K562 (cell line): ENCODE measurements at places on chromosomes 16 and 17. TPM values are rescaled to one million over a fixed set of nuclear protein-coding genes. Genes with fewer than 3 reads are reported as not detected.
A peak's percentile ranks its signal among the peaks of the same experiment; 100 is the strongest.

The C16orf96 gene
- not detected in 2 replicates for total RNA-seq

The MARCHF10 gene
- total RNA-seq = not detected in 2 replicates

DNA sequence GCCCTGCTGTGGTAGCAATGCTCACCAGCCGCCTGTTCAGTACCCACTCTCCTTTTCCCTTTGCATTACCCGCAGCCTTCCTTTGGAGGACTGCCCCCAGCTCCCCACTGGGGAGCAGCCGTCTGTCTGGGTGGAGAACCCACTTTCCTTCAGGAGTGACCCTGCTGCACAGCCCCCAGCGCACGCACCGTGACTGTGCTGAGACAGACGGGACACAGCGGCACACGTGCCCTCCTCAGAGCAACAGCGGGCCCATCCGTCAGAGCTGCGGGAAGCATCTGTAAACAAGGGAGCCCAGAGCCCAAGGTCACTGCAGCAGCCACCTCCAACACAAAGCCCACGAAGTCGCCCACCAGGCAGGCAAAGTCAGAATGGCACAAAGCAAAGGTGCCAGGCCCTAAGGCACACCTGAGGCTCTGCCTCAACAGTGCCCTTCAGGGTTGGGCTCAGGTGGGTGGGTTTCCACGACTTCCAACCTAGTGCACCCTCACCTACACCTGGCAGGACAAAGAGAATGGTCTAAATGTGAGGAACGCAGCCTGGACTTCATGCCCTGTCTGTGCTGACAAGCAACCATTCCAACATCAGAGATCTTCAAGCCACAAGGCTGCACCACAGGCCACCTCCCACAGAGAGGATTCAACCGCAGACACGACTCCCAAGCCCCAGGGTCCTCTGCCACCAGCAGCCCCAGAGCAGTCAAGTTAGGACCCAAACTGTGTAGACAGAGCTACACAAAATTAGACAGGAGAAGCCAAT lies 9.9 kb downstream of the AXIN1 start:
- peaks cover 63% of the 10 kb centered on the region for H3K36me3 ChIP-seq
- no peak overlapping the region for H3K4me3 ChIP-seq
- H3K27me3 ChIP-seq = no peaks in the 10 kb centered on the region
- DNase-seq = no peak
- H3K4me1 ChIP-seq = peaks cover 18% of the 10 kb centered on the region; the same call in 2 of the 3 replicates

The ZDHHC7 gene
- total RNA-seq = 45.7 and 47.0 TPM in 2 replicates

DNA sequence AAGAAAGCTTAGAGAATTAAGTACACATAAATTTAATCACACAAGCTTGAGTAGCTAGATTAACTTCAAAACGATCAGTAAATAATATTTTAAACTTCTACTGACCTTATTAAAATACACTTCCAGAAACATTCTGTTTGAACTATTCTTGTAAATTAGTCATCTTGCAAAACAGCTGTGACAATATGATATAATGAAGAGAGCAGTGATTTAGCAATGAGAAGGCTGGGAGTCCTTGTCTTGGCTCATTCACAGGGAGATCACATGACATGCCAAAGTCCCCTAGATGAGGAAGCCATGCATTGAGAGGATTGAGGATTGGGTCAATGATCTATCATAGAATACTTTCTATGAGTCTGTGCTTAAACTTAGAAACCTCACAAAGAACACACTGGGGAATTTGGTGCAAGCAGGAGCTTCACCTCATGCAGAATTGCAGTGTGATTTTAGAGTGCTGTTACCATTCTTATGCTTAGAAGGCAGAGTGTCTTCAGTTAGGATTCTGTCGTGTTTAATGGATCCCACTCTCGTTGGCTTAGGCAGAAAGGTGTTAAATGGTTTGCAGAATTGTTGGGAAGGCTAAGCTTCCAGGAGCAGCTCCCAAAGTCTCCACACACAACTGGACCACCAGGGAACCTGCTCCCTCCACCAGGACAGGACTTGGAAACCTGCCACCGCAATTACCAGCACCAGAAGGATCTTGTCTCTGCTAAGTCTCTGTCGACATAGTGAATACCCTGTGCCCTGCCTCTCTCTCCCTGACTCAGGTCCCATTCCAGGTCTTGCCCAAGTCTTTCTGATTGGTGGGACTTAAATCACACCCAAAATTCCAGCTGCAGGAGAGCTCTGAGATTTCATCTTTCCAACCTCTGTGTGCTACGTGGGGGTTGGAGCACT lies 87.1 kb downstream of the USP22 start:
- H3K4me3 ChIP-seq = no peak overlapping the region
- no peak for DNase-seq
- peaks cover 27% of the 10 kb centered on the region; the same call in 1 of the 3 replicates for H3K36me3 ChIP-seq
- H3K27ac ChIP-seq = no peak overlapping the region

The COG4 gene
- 66.7 and 69.8 TPM in 2 replicates for total RNA-seq

The DNAH2 gene
- total RNA-seq = not detected in 2 replicates

The ACSM2A gene
- total RNA-seq = 0.09 and 0.13 TPM in 2 replicates

- peaks cover 29% of the 10 kb centered on the region for H3K36me3 ChIP-seq
- no peak overlapping the region for H3K27ac ChIP-seq
- no peak overlapping the region for H3K4me3 ChIP-seq
- DNase-seq = no peak
These were observed 101.7 kb downstream of the CHD9 start for GRCh38 chr16:53156516-53156915.

- H3K4me3 ChIP-seq = no peak overlapping the region
- no peaks in the 10 kb centered on the region; the same call in 2 of the 3 replicates for H3K4me1 ChIP-seq
- DNase-seq = no peak
- no peak overlapping the region for H3K27ac ChIP-seq
These were observed 14.5 kb downstream of the OTOP3 start for GRCh38 chr17:74950207-74950606.

The NR1D1 gene
- 6.6 and 7.7 TPM in 2 replicates for total RNA-seq

The SSTR5 gene
- total RNA-seq = not detected in 2 replicates

DNA sequence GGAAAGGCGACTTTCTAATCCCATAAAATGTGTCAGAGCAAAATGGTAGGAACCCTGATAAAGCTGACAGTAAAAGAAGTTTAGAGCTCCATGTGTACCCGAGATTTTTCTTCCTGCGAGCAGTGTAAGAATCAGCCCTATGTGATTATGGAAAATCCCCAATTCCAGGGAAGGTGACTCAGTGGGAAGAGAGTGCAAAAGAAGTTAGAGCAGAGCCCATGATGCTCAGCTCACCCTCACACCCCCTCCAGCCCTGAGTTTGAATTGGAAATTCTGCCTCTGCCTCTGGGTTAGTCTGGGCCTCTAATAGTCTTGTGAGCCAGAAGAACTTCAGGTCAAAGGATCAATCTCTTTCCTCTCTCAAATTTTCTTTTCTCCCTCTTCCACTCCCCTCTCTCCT lies 12.5 kb downstream of the C17orf78 start:
- no peaks in the 10 kb centered on the region for H3K4me1 ChIP-seq
- no peak for DNase-seq
- H3K36me3 ChIP-seq = no peaks in the 10 kb centered on the region
- no peaks in the 10 kb centered on the region for H3K27me3 ChIP-seq

DNA sequence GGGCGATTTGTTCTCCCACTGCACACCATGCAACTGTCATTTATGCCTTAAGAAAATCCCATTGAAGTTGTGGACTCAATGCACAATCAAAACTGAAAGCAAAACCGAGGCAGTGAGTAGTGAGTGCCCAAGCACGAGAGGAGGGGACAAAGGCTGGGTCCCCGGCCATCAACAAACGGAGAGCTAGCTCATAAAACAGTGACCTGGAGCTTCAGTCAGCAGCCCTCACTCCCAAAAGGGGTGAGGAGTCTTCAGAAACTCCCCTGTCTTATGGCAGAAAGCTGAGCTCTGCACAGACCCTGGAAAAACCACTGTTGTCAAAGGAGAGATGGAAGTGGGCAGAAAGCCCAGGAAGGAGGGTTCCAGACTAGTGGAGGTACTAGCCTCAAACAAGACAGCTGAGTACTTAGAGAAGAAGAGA lies 96.9 kb downstream of the ADCY9 start:
- H3K36me3 ChIP-seq = no peaks in the 10 kb centered on the region
- H3K4me3 ChIP-seq = no peak overlapping the region
- no peak overlapping the region for H3K27ac ChIP-seq
- H3K4me1 ChIP-seq = peaks cover 3% of the 10 kb centered on the region; the same call in 1 of the 2 replicates
- H3K27me3 ChIP-seq = peaks cover 9% of the 10 kb centered on the region
- no peak for DNase-seq

DNA sequence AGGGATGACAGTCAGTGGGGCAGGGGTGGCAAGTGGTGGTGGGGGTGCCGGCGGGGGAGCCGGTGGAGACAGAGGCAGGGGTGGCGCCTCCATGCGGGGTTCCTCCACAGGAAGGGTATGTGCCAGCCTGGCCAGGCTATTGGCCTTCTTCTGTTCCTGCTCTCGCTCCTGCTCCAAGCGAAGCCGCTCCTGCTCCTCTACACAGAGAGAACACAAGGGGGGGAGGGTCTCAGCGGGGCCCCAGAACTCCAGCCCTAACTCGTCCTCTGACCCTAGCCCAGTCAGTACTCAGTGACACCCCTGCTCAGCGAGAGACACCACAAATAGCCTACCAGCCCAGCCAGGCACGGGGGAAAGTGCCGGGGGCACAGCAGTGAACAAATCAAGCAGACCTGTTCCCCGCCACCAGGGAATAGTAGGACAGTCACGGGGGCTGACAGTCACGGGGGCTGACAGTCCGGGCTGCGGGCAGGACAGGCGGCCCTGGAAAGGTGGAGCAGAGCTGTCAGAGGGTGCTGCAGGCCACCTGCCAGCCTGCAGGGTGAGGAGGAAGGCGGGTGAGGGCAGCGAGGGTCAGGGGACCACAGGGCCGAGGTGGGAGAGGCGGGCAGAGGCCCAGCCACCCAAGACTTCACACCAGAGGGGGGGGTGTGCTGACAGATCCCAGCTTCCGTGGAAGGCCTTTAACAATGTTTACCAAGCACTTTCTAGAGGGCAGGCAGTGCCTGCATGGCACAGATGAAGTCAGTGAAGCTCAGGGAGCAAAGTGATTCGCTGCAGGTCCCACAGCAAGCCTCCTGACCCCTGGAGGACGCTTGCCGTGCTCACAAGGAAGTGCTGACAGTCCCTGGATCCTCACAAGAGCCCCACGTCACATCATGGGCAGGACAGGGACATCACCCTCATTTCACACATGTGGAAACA lies 5.3 kb downstream of the MNT start:
- peaks cover 16% of the 10 kb centered on the region; the same call in 2 of the 3 replicates for H3K36me3 ChIP-seq
- H3K27me3 ChIP-seq = no peaks in the 10 kb centered on the region
- peaks cover 42% of the 10 kb centered on the region for H3K4me1 ChIP-seq
- H3K4me3 ChIP-seq = peak overlapping the region; percentile 29; the same call in 1 of the 2 replicates
- DNase-seq = no peak

The SYNGR2 gene
- 173 and 185 TPM in 2 replicates for total RNA-seq

- no peak overlapping the region for H3K4me3 ChIP-seq
- peaks cover 3% of the 10 kb centered on the region; the same call in 1 of the 3 replicates for H3K27me3 ChIP-seq
- peak; percentile 46 for DNase-seq
- H3K36me3 ChIP-seq = no peaks in the 10 kb centered on the region
- 0 out of 3 replicates have a peak overlapping the region, but pooled peaks have one; percentile 48 for H3K27ac ChIP-seq
- H3K4me1 ChIP-seq = peaks cover 11% of the 10 kb centered on the region
These were observed 11.9 kb downstream of the FZD2 start for GRCh38 chr17:44568945-44569858.

The PSMC3IP gene
- 29.3 and 34.4 TPM in 2 replicates for total RNA-seq

The MYOCD gene
- total RNA-seq = not detected in 2 replicates

The ZSCAN10 gene
- 0.16 and 0.22 TPM in 2 replicates for total RNA-seq

- H3K27ac ChIP-seq = peak overlapping the region; percentile 95
- H3K27me3 ChIP-seq = no peaks in the 10 kb centered on the region
- peak overlapping the region; percentile 56 for H3K4me3 ChIP-seq
- peak; percentile 40 for DNase-seq
- H3K36me3 ChIP-seq = peaks cover 23% of the 10 kb centered on the region
- H3K4me1 ChIP-seq = peaks cover 20% of the 10 kb centered on the region; the same call in 1 of the 2 replicates
These were observed 611 bp upstream of the ANKRD40 start for GRCh38 chr17:50708050-50709000.

DNA sequence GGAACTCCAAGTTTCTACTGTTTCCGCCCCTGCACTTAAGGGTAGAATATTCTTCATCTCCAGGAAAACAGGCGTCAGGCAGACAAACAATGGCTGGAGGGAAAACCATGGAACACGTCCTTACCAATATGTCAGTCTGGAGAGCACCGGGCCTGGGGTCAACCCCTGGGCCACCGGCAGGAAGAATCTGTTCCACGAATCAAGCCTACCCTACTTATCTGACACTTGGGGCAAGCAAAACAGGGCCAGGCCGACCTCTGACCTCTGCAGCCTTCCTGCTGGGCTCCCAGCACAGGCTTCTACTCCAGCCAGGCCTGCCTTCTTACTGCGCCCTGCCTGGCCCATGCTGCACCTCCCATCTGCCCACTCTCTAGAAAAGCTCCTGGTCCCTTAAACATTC lies 10.1 kb downstream of the VAC14 start:
- H3K27ac ChIP-seq = no peak overlapping the region
- H3K4me1 ChIP-seq = no peaks in the 10 kb centered on the region
- H3K36me3 ChIP-seq = peaks cover 30% of the 10 kb centered on the region; the same call in 2 of the 3 replicates
- DNase-seq = no peak
- H3K27me3 ChIP-seq = no peaks in the 10 kb centered on the region
- H3K4me3 ChIP-seq = no peak overlapping the region

DNA sequence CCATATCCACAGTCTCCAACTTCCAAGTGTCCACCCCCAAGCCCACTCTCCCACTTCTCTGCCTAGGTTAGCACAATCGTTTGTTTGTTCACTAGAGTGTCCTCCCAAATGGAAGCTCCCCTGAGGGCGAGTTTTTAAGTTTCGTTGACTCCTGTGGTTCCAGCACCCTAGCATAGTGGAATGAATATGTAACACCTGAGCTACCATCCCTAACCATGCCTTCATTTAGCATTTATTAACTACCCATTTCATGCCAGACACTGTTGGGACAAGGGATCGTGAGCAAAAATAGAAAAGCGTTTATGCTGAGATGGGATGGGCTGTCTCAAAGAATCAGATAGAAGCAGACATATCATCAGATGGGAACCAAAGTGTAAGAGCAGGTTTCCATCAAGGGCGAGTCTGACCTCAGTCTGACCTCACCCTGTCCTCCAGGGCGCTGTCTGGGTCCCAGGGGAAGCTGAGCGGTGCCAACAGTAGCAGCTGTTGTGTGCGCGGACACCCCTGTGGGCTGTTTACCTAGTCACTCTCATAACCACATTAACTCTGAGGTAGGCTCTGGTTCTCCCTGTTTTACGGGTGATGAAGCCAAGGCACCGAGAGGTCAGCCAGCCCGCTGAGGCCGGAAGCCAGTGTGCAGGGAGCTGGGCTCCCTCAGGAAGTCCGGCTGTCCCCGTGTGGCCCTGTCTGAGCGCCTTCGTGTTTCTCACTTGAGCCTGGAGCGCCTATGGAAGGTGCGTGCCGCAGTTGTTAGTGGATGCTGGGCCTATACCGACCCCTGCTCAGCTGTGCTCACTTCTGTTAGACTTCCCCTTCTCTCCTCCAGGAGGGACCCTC lies 6.2 kb downstream of the CNP start:
- no peak overlapping the region for H3K4me3 ChIP-seq
- no peaks in the 10 kb centered on the region for H3K27me3 ChIP-seq
- H3K27ac ChIP-seq = no peak overlapping the region; the same call in 2 of the 3 replicates
- H3K4me1 ChIP-seq = peaks cover 20% of the 10 kb centered on the region
- no peak for DNase-seq

GRCh38 chr16:22810226-22810625 lies 3.7 kb upstream of the HS3ST2 start:
- H3K4me1 ChIP-seq = no peaks in the 10 kb centered on the region
- H3K4me3 ChIP-seq = no peak overlapping the region
- DNase-seq = no peak
- no peaks in the 10 kb centered on the region for H3K27me3 ChIP-seq
